Stimulated activated CD8-positive, alpha-beta memory T cell treated with anti-CD3 and anti-CD28 coated beads, Interleukin-7, amount 100 ng/mL, for 4 hours (primary cell): ENCODE measurements at places on chromosomes 4 and X.

GRCh38 chr4:35493977-35494376 is 750.3 kb downstream of the ARAP2 start:
- no peak for DNase-seq

GRCh38 chr4:78014889-78015886 is 41.9 kb upstream of the FRAS1 start:
- DNase-seq: no peak

DNA sequence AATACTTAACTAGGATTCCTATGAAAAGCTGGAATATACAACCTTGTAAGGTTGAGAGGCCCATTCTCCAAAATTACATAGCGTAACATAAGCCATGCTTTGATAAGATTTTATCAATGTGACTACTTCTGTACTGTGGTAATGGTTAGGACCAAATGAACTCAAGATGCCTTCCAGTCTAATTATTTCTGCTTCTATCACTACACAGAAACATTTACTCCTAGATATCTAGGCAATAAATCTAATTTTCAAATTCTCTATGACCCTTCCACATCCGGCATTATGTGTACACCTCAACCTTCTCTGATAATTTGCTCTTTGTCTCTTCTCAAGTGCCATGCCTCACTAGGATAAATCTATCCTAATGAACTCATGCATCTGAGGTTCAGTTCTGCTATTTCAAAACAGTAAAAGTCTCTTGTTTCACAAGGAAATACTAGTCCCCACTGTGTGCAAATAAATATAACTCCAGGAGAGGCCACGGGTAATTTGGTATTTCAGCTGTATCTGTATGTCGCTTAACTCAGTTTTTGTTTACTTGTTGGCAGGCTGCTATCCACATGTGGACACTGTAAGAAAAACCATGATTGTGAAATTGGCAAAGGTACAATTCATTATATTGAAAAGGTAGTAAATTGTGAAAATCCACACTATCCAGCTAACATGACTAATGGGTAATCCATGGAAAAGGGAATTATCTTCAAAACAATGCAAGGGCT is 93.3 kb downstream of the PRDM5 start:
- no peak for DNase-seq

GRCh38 chrX:133639726-133640125 is 224.4 kb upstream of the GPC4 start:
- DNase-seq: no peak

GRCh38 chr4:3791256-3791655 is 25.1 kb downstream of the ADRA2C start:
- DNase-seq: no peak

DNA sequence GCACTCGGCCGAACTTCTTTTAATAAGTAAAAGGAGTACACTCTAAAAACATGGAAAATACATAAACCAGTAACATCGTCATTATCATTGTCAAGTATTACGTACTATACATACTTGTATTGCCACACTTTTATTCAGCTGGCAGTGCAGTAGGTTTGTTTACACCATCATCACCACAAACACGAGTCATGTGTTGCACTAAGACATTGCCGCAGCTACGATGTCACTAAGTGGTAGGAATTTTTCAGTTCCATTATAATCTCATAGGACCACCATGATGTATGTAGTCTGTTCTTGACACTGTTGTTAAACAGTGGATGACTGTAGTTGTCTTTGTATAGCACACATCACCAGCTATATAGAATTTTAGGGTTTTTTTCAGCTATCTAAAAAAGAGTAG is 48.0 kb upstream of the TMEM131L start:
- DNase-seq: no peak

DNA sequence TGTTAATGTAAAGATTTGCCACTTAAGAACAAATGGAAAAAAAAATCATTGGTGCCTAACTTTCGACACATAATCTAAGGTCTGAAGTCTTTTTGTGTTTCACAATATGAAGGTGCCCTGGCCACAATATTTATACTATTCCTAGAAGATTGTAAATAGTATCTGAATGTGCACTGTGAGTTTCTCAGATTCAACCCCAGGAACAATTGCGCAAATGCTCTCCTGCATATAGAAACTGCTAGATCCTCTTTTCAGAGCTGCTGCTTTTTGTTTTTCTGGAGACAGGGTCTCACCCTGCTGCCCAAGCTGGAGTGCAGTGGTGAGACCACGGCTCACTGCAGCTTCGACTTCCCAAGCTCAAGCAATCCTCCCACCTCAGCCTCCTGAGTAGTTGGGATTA is 480.1 kb upstream of the FTHL17 start:
- DNase-seq: no peak

- no peak for DNase-seq
These were observed 25.4 kb downstream of the TMSB4X start for GRCh38 chrX:13000301-13000811.
